ENCODE measurements at places on chromosomes 3 and 15.

DNA sequence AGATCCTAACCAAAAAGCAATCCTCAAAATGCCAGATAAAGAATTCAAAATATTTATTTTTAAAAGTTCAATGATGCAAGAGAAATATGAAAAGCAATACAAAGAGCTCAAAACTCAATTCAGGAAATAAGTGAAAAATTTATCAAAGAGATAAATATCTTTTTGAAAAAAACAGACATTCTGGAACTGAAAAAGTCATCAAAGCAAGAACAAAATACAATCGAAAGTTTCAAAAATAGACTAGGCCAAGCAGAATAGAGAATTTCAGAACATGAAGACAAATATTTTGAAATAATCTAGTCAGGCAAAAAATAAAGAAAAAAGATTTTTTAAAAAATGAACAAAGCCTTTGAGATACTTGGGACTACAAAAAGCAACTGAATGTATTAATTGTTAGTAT is 83.4 kb upstream of the STT3B start:
- no peak for DNase-seq

- no peak for DNase-seq
Observed at GRCh38 chr3:128504533-128504915, 11.5 kb upstream of the GATA2 start.

DNA sequence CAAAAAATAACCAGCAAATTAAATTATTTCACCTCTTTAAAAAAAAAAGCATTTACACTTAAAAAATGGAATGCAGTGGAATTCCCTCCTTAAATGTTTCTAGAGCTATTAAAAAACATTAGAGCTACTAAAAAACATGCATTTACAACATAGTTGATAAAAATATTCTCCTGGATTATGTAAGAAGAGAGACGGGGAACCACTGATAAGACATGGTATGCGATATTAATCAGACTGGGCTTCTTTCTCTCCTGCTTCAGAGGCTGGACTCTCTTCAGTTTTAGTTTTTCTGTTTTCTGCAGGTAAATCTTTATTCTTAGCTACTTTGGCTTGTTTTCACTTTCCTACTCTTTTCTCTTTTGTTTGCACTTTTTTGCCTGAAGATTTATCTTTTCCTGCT is 40.4 kb upstream of the WDR49 start:
- no peak for DNase-seq

DNA sequence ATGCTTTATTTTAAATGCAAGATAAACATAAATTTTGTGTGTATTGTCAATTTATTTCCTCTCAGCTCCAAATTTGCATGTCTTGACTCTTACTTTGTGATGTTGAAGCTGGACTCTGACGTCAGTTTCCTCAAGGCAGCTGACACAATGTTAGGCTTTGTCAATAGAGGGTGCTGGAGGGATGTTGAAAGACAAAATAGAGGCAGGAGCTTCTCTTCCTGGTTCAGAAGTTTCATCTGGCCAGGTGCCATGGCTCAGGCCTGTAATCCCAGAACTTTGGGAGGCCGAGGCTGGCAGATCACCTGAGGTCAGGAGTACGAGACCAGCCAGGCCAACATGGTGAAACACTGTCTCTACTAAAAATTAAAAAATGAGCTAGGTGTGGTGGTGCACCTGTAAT is 408.6 kb downstream of the GBE1 start:
- DNase-seq, result no peak

DNA sequence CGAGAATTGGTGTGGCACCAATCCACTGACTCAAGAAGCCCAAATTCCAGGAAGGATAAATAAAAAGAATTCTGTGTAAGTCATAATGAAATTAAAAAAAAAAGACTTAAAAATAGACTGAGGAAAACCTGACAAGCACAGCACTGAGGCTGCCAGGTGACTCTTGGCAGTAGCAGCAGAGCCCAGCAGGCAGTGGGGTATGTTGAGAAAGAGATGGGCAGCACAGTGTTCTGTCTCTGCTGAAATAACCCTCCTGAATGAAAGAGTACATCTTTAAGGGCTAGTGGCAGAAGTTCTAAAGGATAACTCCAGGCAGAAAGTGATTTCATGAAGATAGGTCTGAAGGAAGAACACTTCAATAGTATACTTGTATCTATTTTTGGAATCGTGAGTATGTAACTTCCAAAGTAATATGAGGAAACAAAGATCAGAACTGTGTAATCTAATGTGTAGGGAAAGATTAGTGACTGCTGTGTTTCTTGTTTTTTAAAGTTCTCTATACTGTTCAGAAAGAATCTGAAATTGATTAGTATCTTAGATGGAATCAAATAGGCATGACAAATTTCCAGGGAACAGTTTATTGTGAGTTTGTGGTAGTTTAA is 75.9 kb downstream of the RAB7A start:
- DNase-seq, result no peak

DNA sequence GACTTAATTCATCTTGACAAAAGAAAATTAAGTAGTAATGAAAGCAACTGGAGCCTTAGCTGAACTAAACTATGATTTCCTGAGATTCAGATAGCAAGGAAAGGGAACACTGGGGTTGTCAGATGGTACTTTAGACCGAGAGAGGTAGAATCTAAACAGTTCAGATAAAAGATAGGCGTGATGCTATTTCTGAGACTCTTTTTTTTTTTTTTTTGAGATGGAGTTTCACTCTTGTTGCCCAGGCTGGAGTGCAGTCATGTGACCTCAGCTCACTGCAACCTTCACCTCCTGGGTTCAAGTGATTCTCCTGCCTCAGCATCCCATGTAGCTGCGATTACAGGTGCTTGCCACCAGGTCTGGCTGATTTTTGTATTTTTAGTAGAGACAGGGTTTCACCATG is 279.9 kb upstream of the UMPS start:
- no peak for DNase-seq

DNA sequence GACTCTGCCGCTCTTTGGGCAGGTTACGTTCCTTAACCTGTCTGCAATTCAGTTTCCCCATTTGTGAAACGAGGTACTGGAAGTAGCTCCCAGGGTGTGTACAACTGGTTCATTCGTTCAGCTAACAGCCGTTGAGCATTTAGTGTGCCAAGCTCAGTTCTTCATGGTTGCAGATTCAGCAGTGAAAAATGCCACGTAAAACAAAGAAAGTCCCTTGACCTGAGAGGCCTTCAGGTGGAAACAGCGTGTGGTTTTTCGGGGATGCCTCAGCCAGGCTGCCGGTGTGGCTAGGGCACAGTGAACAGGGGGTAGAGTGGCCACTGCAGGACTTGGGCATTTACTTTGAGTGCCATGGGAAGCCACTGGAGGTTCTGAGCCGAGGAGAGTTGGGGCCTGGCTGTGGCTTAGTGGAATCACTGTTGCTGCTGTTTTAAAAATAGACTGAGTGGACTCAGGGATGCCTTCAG is 4.7 kb downstream of the SYNM start:
- no peak for DNase-seq

- DNase-seq, result no peak
Observed at GRCh38 chr3:70010346-70010745, 10.8 kb downstream of the SAMMSON start.

DNA sequence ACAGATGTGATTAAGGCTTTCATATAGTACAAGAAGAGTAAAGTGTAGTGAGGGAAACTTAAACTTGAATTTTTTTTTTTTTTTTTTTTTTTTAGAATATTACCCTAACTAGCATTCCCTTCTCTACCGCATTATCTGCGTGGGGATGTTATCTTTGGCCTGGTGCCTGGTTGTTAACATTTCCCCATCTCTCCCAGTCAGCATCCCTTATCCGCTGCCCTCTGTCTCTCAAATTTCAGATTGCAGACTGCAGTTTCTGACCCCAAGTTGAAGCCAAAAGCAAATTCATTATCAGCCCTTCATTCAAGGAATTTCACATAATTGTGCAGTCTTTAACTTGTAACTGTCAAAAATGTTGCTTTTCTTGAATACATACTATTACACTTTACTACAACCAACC is 353.0 kb downstream of the PLOD2 start:
- DNase-seq, result no peak

- DNase-seq, result no peak
Observed at GRCh38 chr15:34185666-34186065, 24.2 kb downstream of the KATNBL1 start.

GRCh38 chr3:4575381-4575780 is 82.2 kb downstream of the ITPR1 start:
- no peak for DNase-seq

DNA sequence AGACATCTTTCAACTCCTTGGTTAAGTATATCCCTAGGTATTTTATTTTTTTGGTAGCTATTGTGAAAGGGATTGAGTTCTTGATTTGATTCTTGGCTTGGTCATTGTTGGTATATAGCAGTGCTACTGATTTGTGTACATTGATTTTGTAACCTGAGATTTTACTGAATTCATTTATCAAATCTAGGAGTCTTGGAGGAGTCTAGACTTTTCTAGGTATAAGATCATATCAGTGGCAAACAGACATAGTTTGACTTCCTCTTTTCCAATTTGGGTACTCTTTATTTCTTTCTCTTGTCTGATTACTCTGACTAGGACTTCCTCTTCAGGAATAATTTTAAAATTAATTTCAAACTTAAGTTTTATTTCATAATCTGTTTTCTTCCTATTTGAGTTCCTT is 125.2 kb downstream of the OCA2 start:
- no peak for DNase-seq

- DNase-seq, result no peak
Observed at GRCh38 chr3:72702390-72702789, 145.9 kb downstream of the SHQ1 start.

GRCh38 chr3:178367817-178368617 is 168.2 kb upstream of the KCNMB2 start:
- DNase-seq, result no peak

GRCh38 chr15:38002883-38003477 is 68.5 kb downstream of the TMCO5A start:
- no peak for DNase-seq

DNA sequence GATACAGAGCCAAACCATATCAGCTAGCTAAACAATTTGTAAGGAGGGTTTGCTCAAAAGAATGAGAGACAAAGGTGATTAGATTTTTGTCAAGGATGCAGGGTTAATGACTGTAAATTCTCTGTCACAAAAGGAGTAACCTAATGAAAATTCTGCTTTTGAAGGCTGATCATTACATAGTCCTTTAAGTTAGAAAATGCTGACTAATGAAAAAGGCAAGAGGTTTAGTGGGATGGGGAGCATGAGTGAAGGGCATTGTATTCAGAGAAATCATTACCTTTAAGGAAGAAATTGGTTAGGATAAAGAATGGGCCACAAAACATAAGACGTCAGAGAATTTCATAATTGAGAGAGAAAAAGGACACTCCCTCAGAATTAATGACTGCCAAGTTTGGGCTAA is 97.7 kb downstream of the TP63 start:
- no peak for DNase-seq

DNA sequence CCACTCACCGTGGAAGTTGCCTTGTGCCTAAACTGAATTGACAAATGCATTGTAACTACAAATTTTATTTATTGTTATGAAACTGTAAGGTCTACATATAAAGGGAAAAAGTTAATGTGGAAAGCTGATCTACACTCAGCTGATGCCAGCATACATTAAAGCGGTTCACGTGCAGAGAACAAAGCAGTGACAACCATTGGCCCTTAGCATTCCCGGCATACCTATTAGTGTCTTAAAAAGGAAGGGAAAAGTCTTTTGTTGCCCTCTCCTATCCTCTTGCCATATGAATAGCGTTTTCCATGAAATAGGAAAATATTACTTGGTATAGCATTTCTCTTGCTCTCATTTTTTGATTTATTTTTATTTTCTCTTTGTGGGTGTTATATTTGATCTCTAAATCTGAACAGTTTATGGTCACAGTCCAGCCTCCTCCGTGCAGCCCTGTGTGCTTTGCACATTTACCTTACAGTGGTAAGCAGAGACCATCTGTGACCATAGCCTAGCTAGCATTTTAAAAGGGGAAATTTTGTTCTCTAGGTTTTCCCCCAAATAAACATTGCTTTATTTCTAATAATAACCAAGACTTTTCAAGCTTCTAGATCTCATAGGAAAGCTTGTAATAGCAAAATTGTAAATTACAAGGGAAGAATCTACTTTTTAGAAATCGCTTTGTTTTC is 89.7 kb upstream of the CGNL1 start:
- DNase-seq, result no peak

DNA sequence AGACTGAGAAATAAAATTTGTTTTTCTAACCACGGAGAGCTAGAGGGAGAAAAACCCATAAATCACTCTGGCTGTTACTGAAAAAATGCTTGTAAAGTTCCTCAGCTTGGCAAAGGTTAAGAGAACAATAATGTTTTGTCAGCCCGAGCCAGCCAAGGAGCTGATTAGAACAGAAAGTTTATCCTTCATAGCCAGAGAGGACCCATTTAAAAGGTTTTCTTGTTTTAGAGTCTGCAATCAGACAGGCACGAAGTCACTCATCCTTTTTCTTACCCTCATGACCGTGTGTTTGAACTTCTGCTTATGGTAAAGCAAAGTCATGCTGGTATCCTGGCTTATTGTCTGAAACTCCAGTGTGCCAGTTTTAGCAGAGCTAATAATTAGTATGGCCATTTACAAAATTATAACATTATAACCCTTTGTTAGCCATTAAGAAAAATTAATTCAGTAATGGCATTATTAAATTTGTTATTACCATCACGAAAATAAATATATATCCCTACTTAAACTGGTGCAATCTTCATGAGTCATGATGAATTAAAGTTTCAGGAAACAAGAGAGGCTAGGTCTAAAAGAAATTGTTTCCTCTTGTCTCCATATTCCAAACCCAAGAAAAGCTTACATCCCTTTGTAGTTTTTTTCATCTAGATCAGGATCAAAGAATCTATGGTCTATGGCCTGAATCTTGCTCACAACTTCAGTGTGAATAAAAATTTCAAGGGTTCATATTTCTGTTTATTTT is 13.5 kb upstream of the STXBP5L start:
- no peak for DNase-seq

All from activated T-helper 2 cell treated with anti-CD3 and anti-CD28 coated beads, Interferon-gamma antibody, Interleukin-2, Interleukin-4, amounts not matched to agents 10 μg/mL and 5 μg/mL and 100 μg/mL, durations not matched to agents 14 hours and 24 hours and 36 hours (primary cell).